Stomach (tissue), 19 donors: ENCODE measurements at places on chromosomes 4 and X. TPM values are rescaled to one million over a fixed set of nuclear protein-coding genes. Genes with fewer than 3 reads are reported as not detected.

TLR7 gene
- total RNA-seq, result 0.55 TPM

KDM5C gene
- 390 TPM for total RNA-seq

- H3K4me1 ChIP-seq, result no peaks in the 10 kb centered on the region
- no peaks in the 10 kb centered on the region for H3K27me3 ChIP-seq
- H3K4me3 ChIP-seq, result no peak overlapping the region
- H3K27ac ChIP-seq, result no peak overlapping the region
These were observed 118.4 kb downstream of the KLHL13 start for GRCh38 chrX:117998171-117998570.

- H3K27ac ChIP-seq, result peak overlapping the region; percentile 40
- peaks cover 44% of the 10 kb centered on the region for H3K4me1 ChIP-seq
- no peak overlapping the region for H3K4me3 ChIP-seq
- H3K27me3 ChIP-seq, result no peaks in the 10 kb centered on the region
These were observed 50.0 kb downstream of the TET2 start for GRCh38 chr4:105196523-105197145.
